Omental fat pad (tissue), 4 donors: ENCODE measurements at places on chromosomes 12 and 14. TPM values are rescaled to one million over a fixed set of nuclear protein-coding genes. Genes with fewer than 3 reads are reported as not detected.

DNA sequence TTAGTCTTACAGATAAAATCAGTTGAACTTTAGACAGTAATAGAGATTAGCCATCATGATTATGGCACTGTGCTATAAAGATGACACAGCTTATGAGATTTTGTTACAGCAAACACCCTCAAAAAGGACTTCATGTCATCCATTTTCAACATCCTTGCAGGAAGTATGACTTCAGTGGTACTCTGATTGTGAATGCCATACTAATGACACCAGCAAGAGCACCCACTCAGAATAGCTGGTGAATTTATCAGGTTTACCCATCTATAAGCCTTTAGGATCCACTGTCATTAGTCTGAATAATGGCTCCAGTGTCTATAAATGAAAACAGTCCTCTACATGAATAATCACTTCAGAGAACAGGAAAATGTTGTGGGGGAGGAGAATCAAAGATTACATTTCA lies 615.2 kb downstream of the RPS29 start:
- no peak for DNase-seq

- DNase-seq = no peak
Measured at GRCh38 chr12:63826006-63826585, 18.4 kb upstream of the SRGAP1 start.

GRCh38 chr14:61503167-61503801 lies 181.9 kb downstream of the PRKCH start:
- DNase-seq = no peak

DNA sequence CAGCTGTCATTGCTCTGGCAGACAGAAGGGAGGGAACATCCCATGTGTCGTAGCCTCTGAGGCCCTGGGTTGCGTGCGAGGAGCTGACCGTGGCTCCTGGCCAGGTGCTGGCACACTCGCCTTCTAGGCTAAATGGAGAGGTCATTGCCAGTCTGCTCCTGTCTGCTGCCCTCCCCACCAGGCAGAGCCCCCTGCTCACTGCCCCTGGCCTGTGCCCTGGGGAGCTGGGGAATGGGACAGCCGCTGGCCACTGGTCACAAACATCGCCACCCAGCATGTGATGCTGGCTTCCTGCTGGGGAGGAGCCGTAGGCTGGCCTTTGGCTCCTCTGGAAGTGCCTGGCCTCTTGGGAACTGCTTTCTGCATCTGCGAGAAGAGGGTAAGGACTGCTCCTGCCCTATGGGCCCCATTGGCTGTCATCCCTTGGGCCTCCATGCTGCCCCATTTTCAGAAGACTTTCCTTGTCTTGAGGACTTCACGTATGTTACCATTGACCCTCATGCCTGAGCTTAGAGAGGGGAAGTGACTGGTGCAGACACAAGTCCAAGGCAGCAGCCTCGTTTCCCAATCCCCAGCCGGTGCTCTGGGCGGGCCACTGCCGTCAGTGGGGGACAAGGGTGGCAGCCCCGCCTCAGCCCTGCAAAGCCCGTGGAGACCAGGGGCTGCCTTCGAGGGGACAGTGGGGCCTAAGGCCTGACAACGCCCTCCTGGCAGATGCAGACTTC lies 2.0 kb upstream of the TNFAIP2 start:
- no peak for DNase-seq

- no peak for DNase-seq
Measured at GRCh38 chr14:69928111-69928523, 48.9 kb downstream of the SMOC1 start.

- no peak for DNase-seq
Measured at GRCh38 chr12:125469683-125470082, 404.4 kb downstream of the AACS start.

- no peak for DNase-seq
Measured at GRCh38 chr12:54460317-54460923, 13.0 kb downstream of the GTSF1 start.

DNA sequence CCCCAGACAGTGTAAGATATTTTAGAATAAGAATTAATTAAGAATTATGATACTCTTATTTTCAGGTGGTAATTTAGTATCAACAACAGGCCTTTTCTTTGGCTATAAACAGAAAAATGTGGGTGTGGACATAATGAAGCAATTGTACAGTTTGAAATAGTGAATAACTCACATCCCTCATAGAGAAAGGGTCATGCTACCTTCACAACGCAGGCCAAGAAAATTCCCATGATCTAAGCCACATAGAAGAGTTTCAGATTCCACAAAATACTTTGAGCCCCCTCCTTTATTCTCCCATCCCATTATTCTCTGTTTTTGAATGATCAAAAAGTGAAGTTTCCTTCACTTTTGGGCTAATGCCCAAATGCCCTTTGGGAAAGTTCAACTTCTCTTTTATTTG lies 23.5 kb upstream of the DHRS7 start:
- DNase-seq = no peak

DNA sequence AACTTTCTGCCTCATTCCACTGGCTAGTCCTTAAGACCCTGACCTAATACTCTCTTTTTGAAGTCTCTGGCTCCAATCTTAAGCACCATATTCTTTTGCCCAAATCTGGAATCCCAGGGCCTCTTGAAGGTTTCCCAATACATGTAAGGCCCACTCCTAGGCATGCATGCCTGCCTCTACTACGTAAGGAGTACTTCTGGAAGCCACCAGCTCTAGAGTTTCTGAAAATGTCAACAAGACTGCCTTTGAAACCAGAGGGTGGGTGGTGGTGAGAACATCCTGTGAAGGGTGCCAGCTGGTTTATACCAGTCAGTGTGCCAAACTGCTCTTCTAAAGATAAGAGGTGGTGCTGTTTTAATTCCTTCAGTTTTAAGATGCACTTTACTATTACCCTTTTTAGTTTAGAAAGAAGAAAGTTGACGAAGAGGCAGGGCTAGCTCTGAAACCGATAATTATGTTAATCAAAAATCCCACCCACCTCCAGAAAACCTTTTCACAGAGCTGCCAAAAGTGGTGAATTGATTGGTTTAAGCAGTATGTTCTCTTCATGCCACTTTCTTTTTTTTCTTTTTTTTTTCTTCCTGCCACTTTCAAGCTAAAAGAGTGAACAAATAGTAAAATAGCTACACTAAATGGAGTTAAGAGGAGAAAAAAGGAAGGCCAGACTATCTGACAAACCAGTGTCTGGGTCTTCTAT lies 8.7 kb upstream of the WDR89 start:
- no peak for DNase-seq

GRCh38 chr12:28939427-28939826 lies 209.7 kb upstream of the FAR2 start:
- no peak for DNase-seq

- DNase-seq = no peak
Measured at GRCh38 chr14:23286902-23287479, 1.1 kb upstream of the HOMEZ start.

GRCh38 chr12:53981634-53982565 lies 3.0 kb upstream of the HOXC10 start:
- DNase-seq = no peak

DNA sequence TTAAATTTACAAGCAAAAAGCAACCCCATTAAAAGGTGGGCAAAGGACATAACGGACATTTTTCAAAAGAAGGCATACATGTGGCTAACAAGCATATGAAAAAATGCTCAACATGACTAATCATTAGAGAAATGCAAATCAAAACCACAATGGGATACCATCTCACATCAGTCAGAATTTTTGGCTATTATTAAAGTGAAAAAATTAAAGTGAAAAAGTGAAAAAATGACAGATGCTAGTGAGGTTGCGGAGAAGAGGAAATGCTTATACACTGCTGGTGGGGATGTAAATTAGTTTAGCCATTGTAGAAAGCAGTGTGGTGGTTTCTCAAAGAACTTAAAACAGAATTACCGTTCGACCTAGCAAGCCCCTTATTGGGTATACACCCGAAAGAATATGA lies 7.9 kb downstream of the OTOGL start:
- no peak for DNase-seq

DNA sequence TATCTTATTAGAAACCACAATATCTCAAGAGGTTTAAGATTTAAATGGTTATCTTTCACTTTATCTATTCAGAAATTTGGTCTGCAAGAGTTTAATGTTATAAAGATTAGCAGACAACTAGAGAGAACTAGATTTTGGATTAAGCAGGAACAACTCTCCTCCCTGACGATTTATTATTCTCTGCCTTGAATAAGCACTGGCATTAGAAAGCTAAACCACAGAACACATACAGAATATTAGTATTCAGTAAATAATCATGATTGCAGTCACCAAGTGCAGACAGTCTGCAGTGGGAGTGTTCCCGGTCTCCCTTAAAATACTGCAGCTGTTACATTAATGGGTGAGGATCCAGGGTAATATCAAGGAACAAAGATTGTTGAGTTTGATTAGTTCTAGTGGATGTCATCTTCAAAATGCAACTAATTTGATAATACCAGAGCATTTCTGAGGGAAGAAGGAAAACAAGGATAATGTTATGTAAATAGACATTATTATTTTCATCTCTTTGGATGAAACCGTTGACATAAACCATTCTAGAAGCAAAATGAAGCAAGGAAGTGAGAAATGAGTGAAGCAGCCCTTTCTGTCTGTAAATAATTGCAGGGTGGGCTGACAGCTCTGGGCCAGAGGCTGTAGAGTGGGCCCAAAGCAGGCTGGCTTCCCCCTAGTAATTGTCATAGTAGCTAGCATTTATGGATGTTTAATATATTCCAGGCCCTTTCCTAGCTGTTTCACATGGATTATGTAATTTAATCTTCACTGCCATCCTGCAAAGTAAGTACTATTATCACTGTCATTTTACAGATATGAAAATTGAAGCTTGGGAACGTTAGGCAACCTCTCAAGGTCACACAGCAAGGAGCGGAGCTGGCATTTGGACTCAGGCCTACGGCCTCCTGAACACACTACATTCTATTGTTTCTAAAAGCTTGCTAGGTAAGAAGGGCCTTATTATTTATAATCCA lies 79.4 kb downstream of the DYRK2 start:
- no peak for DNase-seq

- DNase-seq = no peak
Measured at GRCh38 chr14:106846218-106846617, 1319.8 kb downstream of the TMEM121 start.

DNA sequence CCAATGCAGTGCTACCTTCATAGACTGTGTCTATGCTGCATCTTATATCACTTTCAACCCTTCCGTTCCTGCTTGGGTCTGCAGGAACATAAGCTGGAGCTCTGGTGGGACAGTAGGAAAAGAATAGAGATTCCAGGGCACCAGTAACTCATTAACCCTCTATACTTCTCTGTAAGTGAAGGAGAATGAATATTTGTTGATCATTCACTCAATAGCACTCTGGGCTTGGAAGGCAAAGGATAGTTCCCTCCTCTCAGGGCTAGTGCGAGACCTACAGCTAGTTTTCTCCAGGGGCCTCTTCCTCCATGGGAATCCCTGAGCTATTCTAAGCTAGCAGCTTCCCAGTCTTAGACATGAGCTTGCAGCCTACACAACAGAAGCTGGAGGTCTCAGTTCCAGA lies 84.7 kb downstream of the BMP4 start:
- DNase-seq = no peak

DNA sequence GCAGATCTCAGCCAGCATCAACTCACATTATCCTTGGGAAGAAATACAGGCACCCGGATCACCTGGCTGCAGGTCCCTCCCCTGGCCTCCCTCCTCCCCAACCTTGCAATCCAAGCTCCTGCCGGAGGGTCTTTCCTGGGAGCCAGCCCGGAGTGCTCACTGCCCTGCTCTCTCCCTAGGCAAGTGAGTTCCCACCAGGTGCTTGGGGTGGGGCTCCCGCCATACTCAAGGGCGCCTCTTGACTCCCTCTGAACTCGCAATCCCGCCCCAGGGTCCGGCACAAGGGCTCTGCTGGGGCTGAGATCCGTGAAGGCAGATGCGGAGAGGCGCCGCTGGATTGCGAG lies 1.2 kb upstream of the CEP170B start:
- DNase-seq = no peak

- no peak for DNase-seq
Measured at GRCh38 chr12:2647186-2647585, 147.6 kb upstream of the FKBP4 start.

- DNase-seq = no peak
Measured at GRCh38 chr12:122516544-122517361, 10.0 kb downstream of the RSRC2 start.

- DNase-seq = no peak
Measured at GRCh38 chr12:25894759-25895158, 63.7 kb upstream of the RASSF8 start.

- no peak for DNase-seq
Measured at GRCh38 chr12:69846976-69847375, 21.9 kb downstream of the MYRFL start.

- no peak for DNase-seq
Measured at GRCh38 chr12:52184813-52185212, 7.0 kb downstream of the KRT80 start.

DNA sequence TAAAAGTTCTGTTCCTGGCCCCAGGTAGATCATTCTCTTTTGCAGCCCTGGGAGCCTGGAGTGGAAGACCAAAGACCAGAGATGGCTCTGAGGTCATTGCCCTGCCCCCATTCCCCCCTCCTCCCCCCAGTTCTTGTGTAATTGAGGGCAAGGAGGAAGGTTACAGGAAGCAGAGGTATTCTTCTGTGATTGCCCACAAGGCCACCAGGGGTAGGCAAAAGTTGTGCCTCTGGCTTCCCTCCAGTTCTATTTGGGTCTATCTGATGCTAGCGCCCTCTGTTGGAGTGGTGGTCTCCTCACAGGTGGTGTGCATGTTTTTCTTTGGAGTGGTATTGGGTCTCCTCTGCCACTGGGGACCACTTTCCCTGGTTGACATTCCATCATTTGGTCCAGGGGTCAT lies 41.2 kb upstream of the CRY1 start:
- no peak for DNase-seq

DNA sequence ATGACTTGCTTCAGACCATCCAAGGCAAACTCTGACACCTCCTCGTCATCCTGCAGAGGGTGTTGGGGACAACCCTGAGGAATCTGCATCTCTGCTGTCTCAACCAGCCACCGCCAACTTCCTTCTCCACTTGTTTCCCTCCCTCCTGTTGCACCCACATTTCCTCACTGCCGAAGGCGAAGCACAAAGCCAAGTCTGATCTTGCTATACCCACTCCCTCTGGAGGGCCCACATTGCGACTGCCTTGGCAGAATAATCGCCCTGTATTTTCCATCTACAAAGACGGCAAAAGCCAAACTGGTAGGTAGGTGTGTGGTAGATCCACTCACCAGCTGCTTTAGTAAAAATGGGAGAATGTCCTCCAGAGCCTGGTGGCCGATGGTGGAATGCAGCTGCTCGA lies 21.8 kb upstream of the RAB35 start:
- DNase-seq = no peak

GRCh38 chr12:70456953-70457352 lies 90.9 kb downstream of the KCNMB4 start:
- DNase-seq = no peak

Gene SP7
- not detected for total RNA-seq

Gene MAGOHB
- 8.4 TPM for total RNA-seq

Gene RHOF
- total RNA-seq = 7.8 TPM

Gene KRT4
- total RNA-seq = not detected

Gene SLCO1B3
- total RNA-seq = not detected

Gene GCN1
- 52.5 TPM for total RNA-seq

Gene BCL11B
- 0.56 TPM for total RNA-seq

Gene MRPS35
- 30.4 TPM for total RNA-seq

Gene P2RX4
- total RNA-seq = 46.3 TPM

Gene C12orf43
- 15.4 TPM for total RNA-seq

Gene MDGA2
- total RNA-seq = not detected

Gene TRPV4
- total RNA-seq = 2.4 TPM

Gene RFLNA
- total RNA-seq = 0.32 TPM

Gene CFAP73
- not detected for total RNA-seq
